ENCODE measurements at places on chromosomes 3 and 15.

DNA sequence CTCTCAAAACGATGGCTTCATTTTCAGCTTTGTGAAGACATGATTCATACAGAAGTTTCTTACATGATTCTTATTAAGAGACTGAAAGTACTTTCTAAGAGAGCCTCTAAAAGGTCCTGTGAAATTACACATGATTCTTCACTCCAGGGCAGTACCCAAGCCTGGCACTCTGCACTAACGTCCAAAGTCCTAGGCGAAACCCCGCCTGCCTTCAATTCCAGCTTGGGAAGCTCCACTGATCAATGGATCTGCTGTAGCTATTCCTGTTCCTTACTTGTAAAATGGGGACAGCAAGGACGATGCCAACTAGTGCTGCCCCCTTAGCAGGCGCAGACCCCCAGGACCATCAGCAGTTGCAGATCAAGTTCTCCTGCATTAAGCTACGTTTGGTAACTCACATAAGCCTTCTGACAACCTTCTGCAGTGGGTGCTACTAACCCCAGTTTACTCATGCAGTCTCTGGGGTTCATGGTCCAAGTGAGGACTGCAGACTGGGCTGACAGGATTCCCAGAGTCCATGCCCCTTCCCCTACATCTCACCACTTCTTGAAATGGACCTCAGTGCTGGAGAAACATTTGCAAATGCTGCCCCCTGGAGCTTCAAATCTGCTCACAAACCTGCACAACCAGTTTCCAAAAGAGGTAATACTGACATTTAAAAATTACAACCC lies 10.6 kb downstream of the CHCHD4 start:
- no peak for DNase-seq

GRCh38 chr3:13011573-13012220 lies 61.5 kb downstream of the IQSEC1 start:
- DNase-seq: no peak

DNA sequence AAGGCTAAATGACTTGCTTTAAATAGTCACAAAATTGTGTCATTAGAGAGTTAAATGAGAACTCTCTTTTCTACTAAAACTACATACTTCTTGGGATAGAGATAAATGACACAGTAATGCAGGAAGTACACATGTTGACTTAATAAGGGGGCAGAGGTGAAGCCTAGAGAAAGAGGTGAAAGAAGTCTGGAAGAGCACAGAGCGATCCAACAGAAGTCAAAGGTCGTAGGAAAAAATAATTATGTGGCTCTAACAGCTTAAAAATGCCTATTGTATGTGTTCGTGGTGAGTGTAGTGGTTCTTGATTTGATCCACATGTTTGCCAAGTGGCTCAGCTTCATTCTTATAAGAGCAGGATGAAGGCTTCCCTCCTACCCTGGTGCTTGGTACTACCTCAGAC lies 61.7 kb downstream of the TMEM212 start:
- DNase-seq: no peak

DNA sequence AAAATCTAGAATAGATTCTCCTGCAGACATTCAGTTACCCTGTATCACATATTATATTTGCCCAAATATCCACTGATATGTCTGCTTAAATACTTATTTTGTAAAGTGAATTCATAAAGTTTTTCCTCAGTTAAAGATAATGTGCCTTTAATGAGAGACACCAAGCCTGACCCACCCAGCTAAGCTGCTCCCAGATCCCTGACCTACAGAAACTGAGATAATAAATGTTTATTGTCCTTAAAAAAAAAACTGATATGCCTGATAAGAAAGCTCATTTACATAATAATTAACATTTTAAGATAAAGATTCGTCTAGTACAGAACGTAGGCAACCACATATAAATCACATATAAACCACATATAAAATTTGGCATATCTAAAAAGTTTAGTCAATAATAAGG lies 161.7 kb upstream of the RAP2B start:
- DNase-seq: no peak

GRCh38 chr15:87871731-87872320 lies 384.7 kb downstream of the NTRK3 start:
- DNase-seq: no peak

- no peak for DNase-seq
These were observed 23.0 kb upstream of the GOLGA6C start for GRCh38 chr15:75235051-75235673.

Measured in DMS153 (cell line).